ENCODE measurements at places on chromosomes 6 and 20.

GRCh38 chr6:168035661-168036545 is 38.4 kb downstream of the KIF25 start:
- peak overlapping the region; percentile 71 for H3K4me3 ChIP-seq
- DNase-seq: no peak
- peak overlapping the region; percentile 87 for H3K27ac ChIP-seq
- H3K4me1 ChIP-seq: peaks cover 6% of the 10 kb centered on the region
- H3K36me3 ChIP-seq: peaks cover 5% of the 10 kb centered on the region
- H3K27me3 ChIP-seq: peaks cover 5% of the 10 kb centered on the region

DNA sequence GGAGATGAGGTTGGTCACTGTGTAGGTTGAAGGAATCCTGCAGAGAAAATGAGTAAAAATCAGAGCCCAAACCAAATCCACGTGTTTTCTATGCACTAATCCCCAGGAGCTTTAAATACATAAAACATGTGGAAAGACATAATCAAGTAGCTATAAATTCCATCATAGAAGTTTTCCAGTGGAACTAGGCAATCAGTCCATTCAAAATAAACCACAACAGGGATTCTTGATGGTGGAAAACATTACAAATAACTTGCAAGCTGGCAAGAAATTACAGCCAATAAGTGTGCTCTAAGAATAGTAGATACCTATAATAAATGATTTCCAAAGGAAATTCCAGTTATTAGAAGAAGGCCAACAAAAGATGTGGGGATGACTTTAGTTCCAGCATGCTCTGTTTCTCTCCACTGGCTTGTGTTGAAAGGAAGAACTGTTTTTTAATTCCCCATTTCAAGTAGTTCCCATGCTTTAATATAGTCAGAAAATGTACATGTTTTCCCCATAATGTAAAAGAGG is 49.8 kb upstream of the ADGRG6 start:
- H3K4me3 ChIP-seq: no peak overlapping the region
- H3K27ac ChIP-seq: no peak overlapping the region
- no peaks in the 10 kb centered on the region for H3K4me1 ChIP-seq
- H3K36me3 ChIP-seq: no peaks in the 10 kb centered on the region
- DNase-seq: no peak

- no peaks in the 10 kb centered on the region for H3K27me3 ChIP-seq
- DNase-seq: no peak
- H3K4me3 ChIP-seq: no peak overlapping the region
- no peaks in the 10 kb centered on the region for H3K4me1 ChIP-seq
- no peaks in the 10 kb centered on the region for H3K36me3 ChIP-seq
These were observed 442.0 kb upstream of the SOX4 start for GRCh38 chr6:21151530-21151929.

GRCh38 chr6:24440897-24441598 is 38.3 kb downstream of the MRS2 start:
- H3K4me1 ChIP-seq: peaks cover 6% of the 10 kb centered on the region
- H3K36me3 ChIP-seq: no peaks in the 10 kb centered on the region
- no peak overlapping the region for H3K27ac ChIP-seq
- H3K27me3 ChIP-seq: peaks cover 3% of the 10 kb centered on the region
- DNase-seq: no peak

DNA sequence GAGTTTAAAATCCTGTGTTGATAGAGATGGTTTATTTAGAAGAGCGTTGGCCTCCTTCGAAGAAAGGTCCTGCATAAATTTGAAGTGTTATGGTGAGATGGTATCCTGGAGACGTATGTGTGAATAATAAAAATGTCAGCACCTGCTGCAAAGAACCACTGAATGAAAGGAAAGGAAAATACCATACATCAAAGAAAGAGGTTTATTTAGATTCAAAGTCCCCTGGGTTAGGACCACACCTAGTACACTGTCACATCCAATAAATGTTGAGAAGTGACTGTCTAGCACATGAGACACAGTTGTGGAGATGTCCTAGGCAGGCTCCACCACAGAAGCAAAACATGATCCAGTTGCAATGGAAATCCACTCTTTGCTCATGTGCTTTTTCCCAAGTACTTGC is 214.7 kb downstream of the PAX1 start:
- DNase-seq: no peak
- H3K36me3 ChIP-seq: no peaks in the 10 kb centered on the region
- no peaks in the 10 kb centered on the region for H3K27me3 ChIP-seq
- H3K27ac ChIP-seq: no peak overlapping the region

DNA sequence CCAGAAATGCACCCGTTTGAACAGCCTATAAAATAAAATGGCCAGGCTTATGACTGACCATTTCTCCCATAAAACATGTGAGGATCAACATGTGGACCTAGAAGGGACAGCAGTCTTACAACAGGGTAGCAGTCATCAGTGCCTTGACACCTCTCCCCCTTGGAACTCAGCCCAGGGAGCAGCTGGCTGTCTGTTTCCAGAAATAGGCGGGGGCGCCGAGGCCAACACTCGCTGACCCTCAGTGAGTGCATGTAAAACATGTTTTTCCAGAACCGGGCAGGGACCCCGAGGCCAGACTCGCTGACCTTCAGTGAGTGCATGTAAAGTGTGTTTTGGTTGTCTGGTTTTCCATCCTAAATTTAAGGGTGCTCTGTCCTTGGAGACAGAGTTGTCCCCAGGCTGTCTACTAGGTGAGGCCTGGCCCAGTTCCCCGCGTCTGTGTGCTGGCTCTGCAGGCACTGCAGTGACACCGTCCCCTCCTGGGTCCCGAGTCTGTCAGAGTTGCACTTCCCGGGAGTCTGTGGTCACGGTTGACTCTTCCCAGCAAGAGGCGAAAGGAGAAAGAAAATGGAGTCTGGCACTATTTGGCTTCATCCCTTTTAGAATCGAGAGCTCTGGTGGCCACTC is 19.8 kb upstream of the ADRM1 start:
- no peaks in the 10 kb centered on the region for H3K4me1 ChIP-seq
- H3K27ac ChIP-seq: no peak overlapping the region
- H3K4me3 ChIP-seq: no peak overlapping the region
- DNase-seq: no peak
- peaks cover 15% of the 10 kb centered on the region for H3K36me3 ChIP-seq

DNA sequence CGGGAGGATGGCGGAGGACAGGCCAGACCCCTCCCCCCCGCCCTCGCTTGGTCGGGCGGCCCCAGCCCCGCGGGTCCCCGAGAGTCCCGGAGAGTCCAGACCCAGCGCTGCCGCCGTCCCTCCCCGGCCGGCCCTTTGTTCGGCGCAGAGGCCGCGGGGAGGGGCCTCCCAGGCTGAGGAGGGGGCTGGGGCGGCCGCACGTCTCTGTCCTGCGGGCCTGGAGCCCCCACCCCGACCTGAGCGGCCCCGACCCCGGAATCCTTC is 806 bp downstream of the KCNQ2 start:
- peaks cover 27% of the 10 kb centered on the region for H3K27me3 ChIP-seq
- no peaks in the 10 kb centered on the region for H3K4me1 ChIP-seq
- no peak overlapping the region for H3K4me3 ChIP-seq
- no peak overlapping the region for H3K27ac ChIP-seq

GRCh38 chr6:109526905-109527628 is 44.0 kb upstream of the ZBTB24 start:
- H3K27me3 ChIP-seq: no peaks in the 10 kb centered on the region
- no peak overlapping the region for H3K4me3 ChIP-seq
- H3K36me3 ChIP-seq: peaks cover 11% of the 10 kb centered on the region
- no peak overlapping the region for H3K27ac ChIP-seq
- H3K4me1 ChIP-seq: peaks cover 4% of the 10 kb centered on the region
- peak; percentile 28 for DNase-seq

GRCh38 chr6:36352477-36353157 is 15.9 kb upstream of the BNIP5 start:
- H3K4me3 ChIP-seq: no peak overlapping the region
- no peak for DNase-seq
- H3K27ac ChIP-seq: no peak overlapping the region
- peaks cover 19% of the 10 kb centered on the region for H3K4me1 ChIP-seq
- H3K36me3 ChIP-seq: no peaks in the 10 kb centered on the region
- H3K27me3 ChIP-seq: peaks cover 48% of the 10 kb centered on the region

DNA sequence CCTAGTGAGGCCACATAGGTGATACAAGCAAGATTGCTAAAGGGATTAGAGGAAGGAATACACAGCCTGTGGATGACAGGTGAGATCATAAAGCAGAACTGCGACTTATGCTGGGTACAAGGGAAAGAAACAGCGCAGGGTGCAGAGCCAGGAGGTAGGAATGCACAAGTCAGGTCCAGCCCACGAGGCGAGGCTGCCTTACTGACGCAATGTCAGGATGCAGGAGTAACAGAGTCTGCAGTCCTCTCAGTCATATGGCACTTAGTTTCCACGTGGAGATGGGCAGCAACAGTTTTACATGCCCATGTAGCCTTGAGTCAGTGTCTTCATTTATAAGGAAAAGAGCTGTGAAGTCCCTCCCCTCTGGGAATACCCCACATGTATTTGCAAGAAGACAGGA is 210.9 kb downstream of the SYNE1 start:
- H3K27me3 ChIP-seq: peaks cover 3% of the 10 kb centered on the region
- DNase-seq: no peak
- H3K36me3 ChIP-seq: no peaks in the 10 kb centered on the region

GRCh38 chr20:49747707-49748524 is 34.2 kb upstream of the B4GALT5 start:
- no peak overlapping the region for H3K4me3 ChIP-seq
- peaks cover 17% of the 10 kb centered on the region for H3K27me3 ChIP-seq
- no peaks in the 10 kb centered on the region for H3K36me3 ChIP-seq

DNA sequence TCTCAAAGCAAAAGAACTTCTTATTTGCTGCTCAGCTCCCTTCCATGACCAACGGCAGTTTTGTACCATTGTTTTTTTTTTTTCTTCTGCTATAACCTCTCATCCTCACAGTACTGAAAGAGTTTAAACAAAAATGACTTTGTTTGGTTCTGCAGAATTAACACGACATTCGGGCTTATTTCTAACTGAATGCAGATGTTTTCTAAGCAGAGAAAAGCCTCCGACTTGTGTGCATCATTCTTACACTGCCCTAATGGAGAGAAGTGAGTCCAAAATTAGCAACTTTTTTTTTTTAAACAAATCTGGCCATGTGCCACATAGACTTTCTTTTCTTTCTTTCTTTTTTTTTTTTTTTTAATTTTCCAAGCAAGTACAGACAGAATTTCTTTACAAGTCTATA is 382.7 kb downstream of the HDGFL1 start:
- no peaks in the 10 kb centered on the region for H3K36me3 ChIP-seq
- peaks cover 2% of the 10 kb centered on the region for H3K27me3 ChIP-seq
- H3K4me3 ChIP-seq: no peak overlapping the region
- H3K27ac ChIP-seq: no peak overlapping the region

GRCh38 chr6:1667012-1667804 is 57.5 kb downstream of the FOXC1 start:
- no peak overlapping the region for H3K27ac ChIP-seq
- H3K27me3 ChIP-seq: no peaks in the 10 kb centered on the region
- no peaks in the 10 kb centered on the region for H3K4me1 ChIP-seq
- DNase-seq: no peak
- H3K4me3 ChIP-seq: no peak overlapping the region
- H3K36me3 ChIP-seq: no peaks in the 10 kb centered on the region

GRCh38 chr6:83592770-83593394 is 80.5 kb downstream of the PRSS35 start:
- no peak for DNase-seq
- no peak overlapping the region for H3K4me3 ChIP-seq
- H3K36me3 ChIP-seq: no peaks in the 10 kb centered on the region
- no peaks in the 10 kb centered on the region for H3K4me1 ChIP-seq

- peaks cover 14% of the 10 kb centered on the region for H3K27me3 ChIP-seq
- no peak overlapping the region for H3K27ac ChIP-seq
- no peaks in the 10 kb centered on the region for H3K36me3 ChIP-seq
- no peak overlapping the region for H3K4me3 ChIP-seq
- no peaks in the 10 kb centered on the region for H3K4me1 ChIP-seq
These were observed 612.3 kb downstream of the UTRN start for GRCh38 chr6:144897441-144897921.

- H3K36me3 ChIP-seq: peaks cover 9% of the 10 kb centered on the region
- H3K4me3 ChIP-seq: no peak overlapping the region
- H3K27me3 ChIP-seq: no peaks in the 10 kb centered on the region
- DNase-seq: no peak
These were observed 52.2 kb upstream of the DTNBP1 start for GRCh38 chr6:15715060-15715459.

- H3K4me3 ChIP-seq: no peak overlapping the region
- no peak overlapping the region for H3K27ac ChIP-seq
- H3K4me1 ChIP-seq: no peaks in the 10 kb centered on the region
- H3K36me3 ChIP-seq: no peaks in the 10 kb centered on the region
- peaks cover 4% of the 10 kb centered on the region for H3K27me3 ChIP-seq
These were observed 36.9 kb upstream of the CD2AP start for GRCh38 chr6:47440719-47441118.

DNA sequence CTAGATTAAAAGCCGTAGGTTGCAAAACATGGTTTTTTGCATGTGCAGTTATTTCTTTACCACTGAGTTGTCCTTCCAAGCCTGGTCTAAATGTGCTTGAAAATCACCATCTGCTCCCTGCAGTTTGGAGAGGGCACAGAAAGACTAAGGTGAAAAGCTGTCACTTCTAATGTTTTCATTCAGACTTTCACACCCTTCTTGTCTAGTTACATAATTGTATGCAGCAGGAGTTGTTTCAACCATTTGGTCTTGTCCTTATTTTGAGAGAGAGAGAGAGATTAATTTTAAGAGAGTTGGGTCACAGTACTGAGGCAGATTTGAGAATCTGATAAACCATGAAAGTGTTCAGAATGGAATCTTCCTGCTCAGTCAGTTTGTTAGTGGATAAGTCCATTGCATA is 82.5 kb downstream of the ARID1B start:
- no peak overlapping the region for H3K4me3 ChIP-seq
- H3K4me1 ChIP-seq: peaks cover 51% of the 10 kb centered on the region
- peak overlapping the region; percentile 5 for H3K27ac ChIP-seq
- H3K27me3 ChIP-seq: no peaks in the 10 kb centered on the region
- no peak for DNase-seq

- H3K27ac ChIP-seq: peak overlapping the region; percentile 12
- DNase-seq: no peak
- H3K36me3 ChIP-seq: peaks cover 17% of the 10 kb centered on the region
These were observed 47.8 kb downstream of the ELOVL5 start for GRCh38 chr6:53300656-53301551.

- H3K4me3 ChIP-seq: no peak overlapping the region
- no peak overlapping the region for H3K27ac ChIP-seq
- no peak for DNase-seq
- H3K36me3 ChIP-seq: peaks cover 29% of the 10 kb centered on the region
These were observed 285.7 kb upstream of the PREP start for GRCh38 chr6:105688573-105688972.

DNA sequence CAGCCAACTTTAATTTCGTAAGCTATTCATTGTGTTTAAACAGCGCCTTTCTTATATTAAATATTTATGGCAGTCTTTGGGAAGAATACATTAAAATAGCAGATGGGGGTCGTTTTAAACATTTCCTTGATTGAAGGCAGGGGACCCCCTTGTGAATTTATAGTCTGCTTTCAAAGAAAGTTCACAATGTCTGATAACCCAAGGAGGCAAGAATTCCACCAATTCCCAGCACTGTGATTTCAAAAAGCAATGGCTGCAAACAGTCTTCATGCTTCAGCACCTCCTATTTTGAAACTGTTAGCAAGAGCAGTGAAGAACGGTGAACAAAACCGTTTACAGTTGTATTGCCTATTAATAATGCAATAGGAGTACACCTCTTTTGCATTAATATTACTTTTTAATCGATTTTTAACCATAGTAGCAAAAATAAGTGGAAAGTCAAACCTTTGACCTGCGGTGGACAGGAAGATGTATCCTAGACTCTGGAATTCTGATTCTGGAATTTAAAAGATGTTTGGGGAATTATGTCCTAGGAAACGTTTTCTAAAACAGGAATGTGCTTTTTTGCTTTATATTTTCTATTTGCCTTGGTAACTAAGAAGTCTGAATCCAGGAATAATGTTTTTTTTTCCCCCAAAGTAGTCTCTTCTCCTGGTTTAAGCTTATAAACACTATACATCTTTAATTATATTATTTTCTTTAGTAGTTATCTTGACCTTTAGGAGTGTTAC is 393.0 kb downstream of the CDKAL1 start:
- H3K4me1 ChIP-seq: peaks cover 2% of the 10 kb centered on the region
- no peak overlapping the region for H3K4me3 ChIP-seq
- no peaks in the 10 kb centered on the region for H3K27me3 ChIP-seq
- no peak for DNase-seq
